GM18507 (cell line): ENCODE measurements at places on chromosomes 7 and 10.
A peak's percentile ranks its signal among the peaks of the same experiment; 100 is the strongest.

DNA sequence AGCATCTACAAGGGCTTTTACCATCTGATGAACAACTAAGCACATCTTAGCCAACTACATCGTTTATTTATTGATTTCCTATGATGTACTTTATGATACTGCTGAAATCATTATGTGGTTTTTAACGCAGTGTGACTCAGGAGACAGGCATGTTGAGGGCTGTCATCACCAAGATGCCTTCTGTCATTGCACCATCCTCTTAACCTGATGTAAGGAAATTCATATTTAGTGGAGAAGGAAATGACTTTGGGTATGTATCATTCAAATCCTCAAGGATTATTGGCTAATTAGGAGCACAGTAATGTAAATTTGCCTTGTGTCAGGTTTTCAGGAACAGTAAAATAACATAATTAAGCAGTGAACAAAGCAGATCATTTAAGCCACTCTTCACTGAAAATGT lies 138.5 kb upstream of the MGMT start:
- no peak for DNase-seq

- DNase-seq, result no peak
These were observed 2.4 kb downstream of the ANKRD22 start for GRCh38 chr10:88849234-88849633.

GRCh38 chr7:8154272-8154671 lies 107.7 kb downstream of the ICA1 start:
- DNase-seq, result no peak

DNA sequence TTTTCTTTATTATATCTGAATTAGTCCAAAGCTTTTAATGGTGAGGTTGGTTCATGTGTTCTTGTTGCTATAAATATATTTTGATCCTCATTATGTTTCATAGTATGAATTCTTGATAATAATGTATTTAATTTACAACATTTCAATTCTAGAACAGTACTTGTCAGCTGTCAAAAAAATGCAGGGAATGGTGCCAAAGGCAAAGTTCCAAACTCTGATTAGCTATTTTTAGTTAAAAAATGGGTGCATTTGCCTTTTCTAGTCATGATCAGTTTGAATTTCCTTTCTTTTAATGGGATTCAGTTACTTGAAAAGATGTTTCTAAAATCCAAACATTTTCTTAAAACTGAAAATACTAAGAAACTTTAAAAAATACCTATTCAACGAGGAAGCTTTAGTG lies 49.6 kb downstream of the ANKIB1 start:
- DNase-seq, result no peak

DNA sequence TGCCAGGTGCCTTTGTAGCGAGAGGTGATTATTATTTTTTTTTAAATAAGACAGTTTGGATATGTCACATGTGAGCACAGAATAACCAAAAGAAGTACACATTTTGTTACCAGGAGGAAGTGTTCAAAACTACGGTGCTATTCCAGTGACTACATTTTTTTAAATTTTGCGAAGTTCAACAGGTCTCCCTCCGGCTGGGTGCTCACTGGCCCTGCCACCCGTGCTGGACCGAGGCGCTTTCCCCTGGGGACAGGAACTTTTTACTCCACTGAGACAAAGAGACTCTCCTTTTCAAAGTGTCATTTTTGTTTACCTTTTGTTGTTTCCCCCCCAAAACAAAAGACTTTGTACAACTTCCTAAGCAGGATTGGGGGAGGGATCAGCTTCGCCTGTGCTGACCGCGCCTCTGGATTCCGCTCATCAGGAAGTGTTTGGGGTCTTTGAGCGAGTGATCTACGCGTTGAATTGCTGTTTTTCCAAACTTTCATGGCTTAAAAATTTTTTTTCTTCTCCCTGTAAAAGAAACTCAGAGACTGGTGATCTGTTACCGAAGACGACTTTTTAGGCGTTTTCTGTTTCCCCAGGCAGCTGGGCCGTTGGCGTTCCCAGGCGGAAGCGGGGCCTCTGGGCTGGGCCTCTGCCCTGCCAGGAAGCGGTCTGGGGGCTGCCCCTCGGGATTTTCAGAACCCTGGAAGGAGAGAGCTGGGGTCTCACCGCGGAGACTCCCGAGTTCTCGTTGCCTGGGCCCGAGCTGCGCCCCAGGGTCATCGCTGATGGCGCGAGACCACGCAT lies 7.2 kb downstream of the EN2 start:
- DNase-seq, result no peak

- DNase-seq, result no peak
These were observed 275.8 kb downstream of the ANKRD30A start for GRCh38 chr10:37401225-37401624.

GRCh38 chr7:37462138-37462537 lies 13.5 kb upstream of the ELMO1 start:
- no peak for DNase-seq

DNA sequence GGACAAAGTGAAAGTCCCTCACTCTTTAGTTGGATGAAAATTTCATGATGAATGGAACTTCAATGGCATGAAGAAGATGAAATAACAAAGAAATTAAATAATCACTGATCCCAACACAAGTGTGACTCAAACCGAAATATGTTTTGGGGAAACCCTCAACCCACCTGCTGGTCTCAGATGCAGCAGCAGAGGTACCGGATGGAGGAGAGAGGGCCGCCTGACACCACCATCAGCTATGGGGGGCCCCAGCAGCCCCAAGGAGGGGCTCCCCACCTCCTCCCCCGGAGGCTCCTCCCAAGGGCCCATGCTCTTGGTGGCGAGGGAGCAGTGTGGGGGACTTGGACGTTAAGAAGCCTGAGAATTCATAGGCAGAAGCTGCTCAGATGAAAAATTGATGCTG lies 137.2 kb upstream of the ADARB2 start:
- no peak for DNase-seq

DNA sequence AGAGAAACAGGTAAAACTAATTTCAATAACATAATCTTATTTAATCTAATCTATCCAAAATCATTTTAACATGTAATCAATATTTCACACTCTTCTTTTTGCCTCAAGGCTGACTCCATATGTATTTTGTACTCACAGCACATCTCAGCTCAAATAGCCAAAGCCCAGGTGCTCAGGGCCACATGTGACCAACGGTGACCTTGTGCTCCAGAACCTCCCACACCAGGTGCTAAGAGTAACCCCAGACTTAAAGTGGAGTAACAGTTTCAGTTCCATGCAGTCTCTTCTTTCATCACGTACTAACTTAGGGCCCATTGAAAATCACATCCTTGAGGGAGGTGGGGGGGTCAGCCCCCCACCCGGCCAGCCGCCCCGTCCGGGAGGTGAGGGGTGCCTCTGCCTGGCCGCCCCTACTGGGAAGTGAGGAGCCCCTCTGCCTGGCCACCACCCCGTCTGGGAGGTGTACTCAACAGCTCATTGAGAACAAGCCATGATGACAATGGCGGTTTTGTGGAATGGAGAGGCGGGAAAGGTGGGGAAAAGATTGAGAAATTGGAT lies 47.3 kb downstream of the NCAPG2 start:
- no peak for DNase-seq

DNA sequence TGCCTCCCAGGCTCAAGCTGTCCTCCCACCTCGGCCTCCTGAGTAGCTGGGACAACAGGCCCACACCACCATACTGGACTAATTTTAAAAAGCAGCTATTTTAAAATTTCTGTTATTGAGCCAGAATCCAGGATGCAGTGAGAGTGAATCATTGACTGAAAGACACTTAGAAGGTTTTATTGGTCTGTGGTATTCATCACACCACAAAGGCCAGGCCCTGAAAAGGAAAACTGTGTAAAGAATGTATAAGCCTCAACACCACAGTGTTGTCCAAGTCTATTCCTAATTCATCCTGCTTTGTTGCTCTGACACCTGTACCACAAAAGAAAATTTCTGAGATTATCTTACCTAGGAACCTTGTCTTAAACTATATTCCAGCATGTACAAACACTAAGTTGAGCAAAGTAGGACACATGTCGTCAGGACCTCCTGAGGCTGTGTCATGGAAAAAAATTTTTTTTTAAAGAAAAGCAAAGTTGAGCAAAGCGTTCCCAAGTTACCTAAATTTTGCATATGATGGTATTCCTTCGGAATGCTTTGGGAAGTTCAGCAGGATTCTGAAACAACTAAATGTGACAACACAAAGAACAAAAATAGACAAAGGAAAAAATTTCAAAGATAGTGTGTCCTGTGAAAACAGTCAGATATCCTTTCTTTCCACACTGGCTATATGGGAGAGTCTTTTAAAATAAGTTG lies 129.6 kb upstream of the MKLN1 start:
- DNase-seq, result no peak

DNA sequence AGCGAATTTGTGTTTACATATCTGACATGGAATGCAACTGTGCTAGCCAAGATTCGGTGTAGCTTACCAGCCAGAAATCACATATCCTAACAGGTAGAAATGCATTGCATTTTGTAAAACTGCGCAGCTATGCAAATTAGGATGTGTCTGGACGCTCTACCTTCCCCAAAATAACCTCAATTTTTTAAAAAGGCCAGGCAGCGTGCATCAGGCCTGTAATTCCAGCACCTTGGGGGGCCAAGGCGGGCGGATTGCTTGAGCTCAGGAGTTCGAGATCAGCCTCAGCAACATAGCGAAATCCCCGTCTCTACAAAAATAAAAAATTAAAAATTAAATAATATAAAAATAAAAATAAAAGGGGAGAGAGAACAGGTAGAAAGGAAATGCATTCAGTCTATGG lies 305.0 kb downstream of the TYW1 start:
- no peak for DNase-seq

DNA sequence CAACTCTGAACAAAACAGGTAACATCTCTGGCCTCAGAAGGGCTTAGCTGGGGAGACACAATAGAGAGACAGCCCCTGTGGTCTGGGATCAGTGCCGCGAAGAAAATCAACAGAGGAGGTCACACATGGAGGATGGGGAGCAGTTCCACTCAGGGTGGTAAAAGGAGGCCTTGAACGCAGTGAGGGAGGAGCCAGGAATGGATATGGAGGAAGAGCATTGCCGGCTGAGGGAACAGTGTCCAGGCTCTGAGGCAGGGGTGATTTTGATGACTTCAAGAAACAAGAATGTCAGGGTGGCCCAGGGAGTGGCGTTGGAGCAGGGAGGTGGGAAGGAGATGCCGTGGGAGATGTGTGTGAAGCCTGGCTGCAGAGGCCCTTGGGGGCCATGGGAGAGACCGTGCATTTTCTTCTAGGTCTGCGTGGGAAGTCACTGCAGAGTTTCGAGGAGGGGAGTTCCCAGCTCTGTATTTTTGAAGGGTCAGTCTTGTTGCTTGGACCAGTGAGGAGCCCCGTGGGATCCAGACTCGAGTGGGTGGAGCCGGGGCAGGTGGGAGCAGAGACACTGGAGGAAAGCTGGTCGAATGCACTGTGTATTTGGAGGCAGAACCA lies 35.7 kb upstream of the SH2D4B start:
- no peak for DNase-seq

DNA sequence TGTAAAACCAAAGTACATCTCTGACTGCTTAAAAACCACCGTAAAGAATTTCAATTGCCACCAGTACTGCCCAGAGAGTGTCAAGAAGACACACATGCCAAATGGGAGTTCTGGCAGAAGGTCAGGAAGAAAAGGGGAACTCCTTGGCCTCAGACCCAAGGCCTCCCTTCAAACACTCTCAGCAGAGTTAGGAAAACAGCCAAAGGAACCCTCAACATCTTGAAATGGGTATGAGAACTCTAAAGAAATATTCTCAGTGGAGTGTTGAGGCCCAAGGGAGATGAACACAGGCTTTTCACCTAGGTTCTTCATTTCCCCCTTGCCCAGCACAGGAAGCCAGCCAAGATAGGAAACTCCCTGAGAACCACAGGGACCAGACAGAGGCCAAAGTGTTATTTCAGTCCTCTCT lies 96.1 kb upstream of the ASAH2 start:
- peak; percentile 37 for DNase-seq

DNA sequence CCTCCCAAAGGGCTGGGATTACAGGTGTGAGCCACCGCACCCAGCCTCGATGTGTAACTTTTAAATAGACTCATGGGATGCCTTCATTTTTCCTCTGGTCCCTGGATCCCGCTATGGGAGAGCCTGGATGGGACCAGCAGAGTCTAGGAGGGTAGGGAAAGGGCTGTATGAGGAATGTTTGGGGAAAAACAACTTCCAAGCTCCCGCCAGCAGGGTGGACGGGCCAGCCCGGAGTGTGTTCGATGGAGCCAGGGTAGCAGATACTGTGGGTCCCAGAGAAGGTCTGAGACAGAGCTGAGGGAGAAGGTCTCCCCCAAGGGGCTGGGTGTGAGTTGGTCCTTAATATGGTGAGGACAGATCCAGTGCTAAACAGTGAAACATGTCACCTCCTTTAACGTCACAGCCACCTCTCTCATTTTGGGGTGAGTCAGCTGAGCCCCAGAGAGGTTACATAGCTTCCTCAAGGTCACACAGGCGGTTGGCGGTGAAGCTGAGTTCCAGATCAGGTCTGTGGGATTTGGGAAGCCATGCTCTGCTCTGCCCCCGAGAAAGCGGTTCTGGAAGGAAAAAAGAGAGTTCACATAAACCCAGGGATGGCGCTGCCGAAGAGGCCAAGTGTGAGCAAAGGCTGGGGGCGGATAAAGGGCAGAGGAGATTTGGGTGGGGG lies 66.4 kb downstream of the MYL10 start:
- DNase-seq, result no peak

DNA sequence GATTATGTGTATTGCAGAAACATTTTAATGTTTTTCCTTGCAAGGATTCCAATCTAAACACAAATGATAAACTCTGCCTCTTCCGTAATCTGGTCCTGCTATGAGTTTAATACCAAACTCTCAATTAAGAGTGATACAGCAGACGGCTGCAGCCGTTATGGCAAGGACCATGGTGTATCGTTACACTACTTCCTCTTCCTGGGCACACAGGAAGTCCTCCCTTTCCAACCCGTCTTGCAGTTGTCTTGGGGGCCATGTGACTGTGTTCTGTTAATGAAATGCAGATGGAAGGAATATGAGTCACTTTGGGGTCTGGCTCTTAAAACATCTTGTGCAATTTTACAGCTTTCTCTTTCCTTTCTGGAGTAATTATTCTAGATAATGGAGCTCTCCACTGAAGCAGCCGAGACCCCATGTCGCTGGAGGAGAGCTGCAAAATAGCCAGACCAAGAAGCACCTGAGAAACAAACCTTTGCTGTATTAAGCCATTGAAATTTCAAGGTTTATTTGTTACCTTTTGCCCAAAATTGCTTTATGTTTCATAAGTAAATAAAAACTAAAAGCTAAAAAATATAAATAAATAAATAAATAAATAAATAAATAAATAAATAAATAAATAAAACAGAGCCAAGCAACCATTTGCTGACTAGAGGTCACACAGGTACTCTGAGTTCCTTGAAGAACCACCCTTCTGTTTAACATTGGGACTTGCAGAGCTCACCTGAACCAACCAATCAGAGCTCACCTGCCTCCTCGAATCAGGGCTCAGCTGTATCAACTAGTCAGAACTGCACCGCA lies 74.7 kb downstream of the FRMPD2 start:
- no peak for DNase-seq
